WERI-Rb-1 (cell line): ENCODE measurements at places on chromosomes 12 and 14.
A peak's percentile ranks its signal among the peaks of the same experiment; 100 is the strongest.

GRCh38 chr12:105100207-105100985 is 7.1 kb upstream of the WASHC4 start:
- DNase-seq = no peak

DNA sequence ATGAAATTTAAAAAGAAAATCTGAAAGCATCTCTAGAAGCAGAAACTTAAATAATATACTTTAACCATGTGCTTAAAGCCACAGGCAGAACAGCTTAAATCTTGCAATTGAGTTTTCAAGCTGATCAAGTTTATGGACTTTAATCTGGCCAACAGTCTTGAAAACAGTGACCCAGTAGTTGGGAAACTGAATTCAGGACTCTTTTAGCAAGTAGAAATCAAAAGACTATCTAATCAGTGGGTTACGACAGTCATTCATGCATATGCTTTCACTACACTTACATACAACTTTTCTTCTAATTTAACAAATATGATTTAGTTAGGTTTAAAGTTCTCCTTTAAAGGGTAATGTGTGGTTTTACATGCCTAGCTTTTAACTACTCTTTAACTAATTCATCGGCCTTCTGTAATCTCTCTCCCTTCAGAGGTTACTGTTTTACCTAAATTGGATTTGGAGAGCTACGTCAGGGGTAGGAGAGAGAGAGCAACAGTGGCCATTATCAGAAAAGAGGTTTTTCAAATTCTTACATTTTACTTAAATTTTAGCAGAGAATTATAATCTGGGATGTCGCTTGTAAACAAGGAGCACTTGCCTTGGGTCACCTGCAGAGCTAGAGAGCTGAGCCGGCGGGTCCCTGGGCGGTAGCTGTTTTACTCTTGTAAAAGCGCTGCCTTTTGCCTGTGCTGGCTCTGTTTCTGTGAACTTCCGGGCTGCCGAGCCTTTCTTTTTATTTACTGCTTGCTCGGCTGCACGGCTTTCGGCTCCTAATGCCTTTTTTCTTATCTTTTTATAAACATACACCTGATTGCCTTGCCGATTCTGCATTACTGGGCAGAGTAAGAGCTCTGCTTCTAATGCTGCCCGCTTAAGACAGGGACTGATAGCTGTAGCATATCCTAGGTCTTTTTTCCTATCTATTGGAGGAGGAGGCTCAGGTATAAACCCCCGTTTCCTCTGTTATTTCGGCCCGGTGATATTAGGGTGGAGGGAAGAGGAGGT is 17.4 kb upstream of the LYZ start:
- DNase-seq = peak; percentile 16

DNA sequence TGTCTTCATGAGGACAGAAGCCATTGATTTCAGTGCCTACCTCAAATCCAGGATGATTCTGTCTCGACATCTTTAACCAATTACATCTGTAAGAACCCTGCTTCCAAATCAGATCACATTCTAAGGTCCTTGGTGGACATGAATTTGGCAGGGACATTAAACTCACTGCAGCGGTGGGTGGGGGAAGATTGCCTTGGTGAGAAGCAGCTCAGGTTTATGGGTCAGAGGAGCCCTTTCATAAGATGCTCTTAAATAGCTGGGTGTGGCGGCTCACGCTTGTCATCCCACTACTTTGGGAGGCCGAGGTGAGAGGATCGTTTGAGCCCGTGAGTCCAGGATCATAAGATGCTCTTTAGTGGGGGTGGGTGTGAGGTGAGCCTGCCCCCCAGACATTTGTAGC is 42.9 kb downstream of the ELK3 start:
- DNase-seq = no peak

- no peak for DNase-seq
Measured at GRCh38 chr12:19382111-19382526, 57.2 kb upstream of the AEBP2 start.

DNA sequence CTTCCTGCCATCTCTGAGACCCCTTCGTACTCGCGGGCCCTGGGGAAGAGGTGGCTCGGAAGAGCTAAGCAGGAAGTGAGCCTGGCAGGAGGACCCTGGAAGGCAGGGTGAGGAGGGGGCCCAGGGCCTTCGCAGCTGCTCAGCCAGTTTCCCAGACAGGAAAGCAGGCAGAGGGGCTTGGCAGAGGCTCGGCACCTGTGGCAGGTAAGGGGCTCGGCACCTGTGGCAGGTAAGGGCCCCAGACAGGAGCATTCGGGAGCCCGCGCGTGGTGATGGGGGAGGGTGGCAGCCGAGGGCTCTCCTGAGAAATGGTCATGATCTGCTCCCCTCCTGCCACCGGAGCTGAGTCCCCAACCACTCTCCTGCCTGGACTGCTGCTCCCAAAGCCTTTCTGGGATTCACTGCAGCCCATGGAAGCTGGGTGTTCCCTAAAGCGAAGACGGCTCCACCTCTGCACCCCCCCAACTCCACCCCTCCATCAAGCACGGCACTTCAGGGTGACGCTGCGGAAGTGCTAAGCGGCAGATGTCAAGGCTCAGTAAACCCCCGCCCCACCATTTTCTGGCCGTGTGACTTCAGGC is 63.2 kb downstream of the PRIMA1 start:
- DNase-seq = no peak

GRCh38 chr14:96754845-96755184 is 42.4 kb upstream of the VRK1 start:
- peak; percentile 99 for DNase-seq

- DNase-seq = no peak
Measured at GRCh38 chr12:22333713-22334409, 646 bp downstream of the ST8SIA1 start.
